Sciatic nerve (tissue), 2 donors: ENCODE measurements at places on chromosomes 12 and 14. TPM values are rescaled to one million over a fixed set of nuclear protein-coding genes. Genes with fewer than 3 reads are reported as not detected.

Gene LRP6
- 56.1 TPM for total RNA-seq

Gene PDZRN4
- 38.5 TPM for total RNA-seq

Gene ERBB3
- total RNA-seq, result 159 TPM

Gene CD4
- 20.6 TPM for total RNA-seq
